ENCODE measurements at places on chromosomes 4 and X.

GRCh38 chr4:120155287-120155686 is 88.6 kb upstream of the MAD2L1 start:
- no peak for DNase-seq

GRCh38 chrX:68443155-68443868 is 10.0 kb upstream of the OPHN1 start:
- DNase-seq = no peak

- DNase-seq = no peak
Measured at GRCh38 chrX:49061490-49061889, 2.7 kb downstream of the CCDC120 start.

- no peak for DNase-seq
Measured at GRCh38 chr4:114036426-114036825, 57.0 kb upstream of the ARSJ start.

DNA sequence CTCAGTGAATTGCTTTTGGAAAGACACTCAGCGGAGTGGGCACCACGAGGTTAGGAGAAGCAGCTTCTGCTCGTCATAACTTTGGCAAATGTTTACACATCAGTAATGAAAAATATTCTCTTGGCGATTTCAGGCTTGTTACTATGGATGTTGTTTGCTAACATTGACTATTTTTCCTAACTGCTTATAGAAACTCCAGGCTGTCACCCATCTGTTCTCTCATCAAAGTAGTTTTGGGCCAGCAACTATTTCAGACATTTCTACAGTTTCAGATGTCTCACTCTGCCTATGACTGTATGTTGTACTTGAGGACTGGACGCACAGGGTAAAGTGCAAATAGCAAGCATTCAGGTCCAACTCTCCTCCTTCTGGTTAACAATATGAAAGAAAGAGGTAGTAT is 346.7 kb downstream of the TRIML1 start:
- no peak for DNase-seq

DNA sequence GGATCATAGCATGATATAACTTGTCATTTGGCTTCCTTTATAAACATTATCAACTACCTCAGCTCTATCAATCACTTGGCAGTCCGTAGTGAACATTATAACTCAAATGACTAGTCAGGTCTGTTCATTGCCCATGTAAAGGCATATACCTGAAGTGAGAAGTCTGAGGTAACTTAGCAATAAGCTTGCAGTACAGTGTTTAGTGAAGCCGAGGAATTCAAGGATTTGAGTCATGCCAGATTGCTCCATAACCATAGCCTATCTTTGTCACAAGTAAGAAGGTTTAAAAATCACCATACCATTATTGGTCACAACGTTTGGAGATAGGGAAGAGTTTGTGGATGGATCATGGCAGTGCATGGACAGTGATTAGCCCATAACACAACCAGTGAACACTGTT is 41.6 kb downstream of the AR start:
- no peak for DNase-seq

- no peak for DNase-seq
Measured at GRCh38 chr4:158850800-158851644, 82.2 kb downstream of the FNIP2 start.

- peak; percentile 59 for DNase-seq
Measured at GRCh38 chrX:130834149-130834548, 68.9 kb downstream of the ENOX2 start.

DNA sequence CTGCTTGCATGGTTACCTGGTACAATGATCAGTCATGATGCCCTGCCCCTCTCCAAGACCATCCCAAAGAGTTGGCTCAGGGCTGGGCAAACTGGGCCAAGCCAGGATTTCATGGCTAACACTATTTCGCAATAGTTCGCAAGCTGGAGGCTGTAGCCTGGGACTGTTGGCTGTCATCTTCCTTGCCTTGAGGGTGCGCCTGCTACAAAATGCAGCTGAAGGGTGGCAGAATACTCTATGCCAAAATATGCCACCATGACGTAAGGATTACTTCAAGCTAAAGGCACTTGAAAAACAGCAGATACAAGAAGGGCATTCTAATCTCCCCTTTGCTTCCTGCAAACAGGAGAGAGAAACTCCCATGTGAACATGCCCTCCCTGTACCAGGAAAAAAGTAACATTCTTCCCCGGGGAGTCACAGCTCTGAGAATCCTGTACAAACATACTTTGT is 21.0 kb downstream of the SAT1 start:
- DNase-seq = no peak

DNA sequence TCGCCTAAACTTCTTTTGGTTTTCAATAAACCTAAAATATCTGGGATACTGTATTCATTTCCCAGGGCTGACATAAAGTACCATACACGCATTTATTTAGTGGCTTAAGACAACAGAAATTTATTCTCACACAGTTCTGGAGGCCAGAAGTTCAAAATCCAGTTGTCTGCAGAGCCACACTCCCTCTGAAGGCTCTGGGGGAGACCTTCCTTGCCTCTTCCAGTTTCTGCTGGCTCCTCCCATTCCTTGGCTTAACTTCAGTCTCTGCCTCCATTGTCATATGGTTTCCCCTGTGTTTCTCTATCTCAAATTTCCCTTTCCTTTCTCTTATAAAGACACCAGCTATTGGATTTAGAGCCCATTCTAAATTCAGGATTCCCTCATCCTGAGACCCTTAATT is 44.4 kb downstream of the NR3C2 start:
- DNase-seq = no peak

DNA sequence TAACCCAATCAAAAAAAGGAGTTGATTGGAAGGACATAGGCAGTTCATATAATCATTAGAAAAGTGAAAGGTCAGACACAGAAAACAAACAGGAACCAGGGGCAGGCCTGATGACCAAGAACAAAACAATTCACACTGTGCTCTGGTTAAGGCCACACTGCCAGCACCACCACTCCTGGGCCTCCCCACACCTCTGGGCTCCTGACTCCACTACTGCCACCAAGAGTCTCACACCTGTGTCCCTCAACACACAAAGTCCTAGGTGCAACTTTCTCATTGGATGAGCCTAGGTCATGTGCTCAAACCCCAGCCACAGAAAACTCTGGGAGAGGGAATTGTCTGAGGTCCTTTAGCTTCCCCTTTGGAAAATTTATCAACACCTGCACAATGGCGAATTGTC is 11.1 kb upstream of the FAM9C start:
- no peak for DNase-seq

DNA sequence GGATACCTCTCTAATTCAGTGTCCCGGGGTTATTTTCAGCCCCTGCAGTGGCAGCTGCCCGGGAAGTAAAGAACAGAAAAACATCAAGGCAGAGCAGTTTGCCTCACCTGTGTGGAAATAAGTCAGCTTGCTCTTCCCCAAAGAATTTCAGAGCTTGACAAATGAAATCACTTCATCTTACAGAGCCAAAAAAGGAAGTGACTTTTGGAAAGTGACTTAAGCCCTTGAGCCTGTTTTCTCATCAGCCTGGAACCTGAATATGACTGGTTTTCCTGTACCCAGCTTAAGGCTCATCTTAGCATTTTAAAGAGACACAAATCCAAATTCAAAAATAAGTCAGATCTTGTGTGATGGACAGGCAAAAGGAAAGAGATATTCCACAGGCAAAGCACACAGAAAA is 211.6 kb downstream of the RCHY1 start:
- no peak for DNase-seq

- DNase-seq = no peak
Measured at GRCh38 chrX:138754861-138755260, 43.3 kb upstream of the FGF13 start.

GRCh38 chr4:116520886-116521285 is 564.5 kb downstream of the TRAM1L1 start:
- no peak for DNase-seq

- DNase-seq = no peak
Measured at GRCh38 chrX:108456971-108457477, 17.4 kb downstream of the COL4A5 start.

- no peak for DNase-seq
Measured at GRCh38 chr4:118898684-118899138, 10.1 kb downstream of the SYNPO2 start.

DNA sequence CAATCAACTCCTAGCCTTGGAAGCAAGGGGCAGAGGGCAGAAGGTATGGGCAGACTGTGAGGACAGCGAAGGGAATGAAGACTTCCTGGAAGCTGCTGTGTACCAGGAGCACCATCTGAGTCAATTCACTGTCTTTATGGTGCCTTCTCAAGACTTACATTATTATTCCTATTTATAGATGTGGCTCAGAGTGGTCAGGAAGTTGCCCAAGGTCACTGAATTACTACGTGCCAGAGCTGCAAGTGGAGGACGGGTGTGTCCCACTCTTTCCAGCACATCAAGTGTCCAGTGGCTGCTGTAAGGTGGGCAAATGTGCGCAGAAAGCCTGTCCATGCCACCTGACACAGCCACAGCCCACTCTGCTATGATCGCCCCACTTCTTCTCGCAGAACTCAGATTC is 32.0 kb downstream of the SMPX start:
- no peak for DNase-seq

DNA sequence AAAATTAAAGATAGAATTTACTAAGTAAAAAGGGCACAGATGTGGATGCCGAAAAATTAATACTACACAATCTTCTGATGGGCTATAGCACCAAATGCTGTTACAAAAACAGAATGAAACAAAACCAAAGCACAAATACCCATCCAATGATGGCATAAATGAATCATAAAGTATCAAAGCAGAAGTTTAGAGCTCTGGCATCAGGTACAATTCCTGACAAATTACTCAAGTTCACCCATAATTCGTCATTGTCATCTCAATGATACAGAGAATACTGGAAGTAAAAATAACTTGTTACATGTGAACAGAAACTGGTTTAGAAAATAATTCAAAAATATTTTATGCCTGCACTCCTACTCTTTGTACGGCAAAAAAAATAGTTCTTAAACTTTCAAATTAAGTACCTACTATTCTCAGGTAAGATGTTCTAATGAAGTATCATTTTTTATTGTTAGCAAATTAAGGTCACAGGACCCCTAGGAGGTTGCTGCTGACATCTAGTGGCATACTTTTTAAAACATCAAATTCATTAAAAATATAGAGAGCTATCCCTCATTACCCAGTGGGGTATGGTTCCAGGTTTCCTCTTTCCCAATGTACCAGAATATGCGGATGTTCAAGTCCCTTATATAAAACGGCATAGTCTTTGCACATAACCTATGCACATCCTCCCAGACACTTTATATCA is 126.1 kb downstream of the INPP4B start:
- no peak for DNase-seq

GRCh38 chr4:119592830-119593229 is 35.8 kb downstream of the PDE5A start:
- DNase-seq = peak; percentile 50

- DNase-seq = no peak
Measured at GRCh38 chrX:65635822-65636221, 31.6 kb upstream of the MSN start.

- no peak for DNase-seq
Measured at GRCh38 chrX:85327060-85327333, 52.5 kb downstream of the POF1B start.

DNA sequence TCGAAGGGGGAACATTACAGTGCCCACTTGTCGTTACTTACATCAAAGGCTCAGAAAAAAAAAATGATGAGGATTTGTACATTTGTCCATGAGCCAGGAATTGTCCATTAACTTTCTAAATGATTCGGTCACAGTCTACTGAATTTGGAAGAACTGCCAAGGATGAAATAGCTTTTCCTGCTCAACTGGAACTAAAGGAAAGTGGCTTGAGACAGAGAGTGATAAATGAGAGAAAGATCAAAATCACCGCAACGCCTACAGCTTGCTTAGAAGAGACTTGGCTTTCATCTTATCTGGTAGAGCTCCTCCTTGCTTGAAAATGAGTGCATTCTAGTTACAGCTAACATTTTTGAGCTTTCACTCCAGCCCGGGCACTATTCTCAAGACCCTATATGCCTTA is 55.5 kb upstream of the ADGRG2 start:
- DNase-seq = no peak

- no peak for DNase-seq
Measured at GRCh38 chr4:5814421-5814820, 78.5 kb downstream of the CRMP1 start.

- DNase-seq = peak; percentile 51
Measured at GRCh38 chr4:54675721-54676461, 18.1 kb downstream of the KIT start.

DNA sequence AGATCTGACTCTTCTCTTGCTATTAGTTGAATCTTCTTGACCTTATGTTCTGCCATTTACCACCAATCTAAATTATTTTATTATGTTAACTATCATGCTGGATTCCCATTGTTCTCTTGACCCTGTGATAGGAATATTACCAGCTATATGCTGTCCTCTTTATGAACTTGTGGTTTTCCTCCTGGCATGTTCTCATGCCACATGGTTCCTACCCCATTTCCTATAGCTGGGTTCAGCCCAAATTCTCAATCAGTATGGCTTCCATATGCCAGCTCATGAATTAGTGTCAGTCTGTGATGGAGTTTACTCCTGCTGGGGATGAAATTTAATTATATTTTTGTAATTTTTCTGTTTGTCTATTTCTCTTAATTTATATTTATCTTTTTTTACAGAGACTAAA is 430.5 kb downstream of the SMARCA1 start:
- no peak for DNase-seq

GRCh38 chrX:73850124-73851013 is 287.4 kb downstream of the CHIC1 start:
- peak; percentile 27 for DNase-seq

DNA sequence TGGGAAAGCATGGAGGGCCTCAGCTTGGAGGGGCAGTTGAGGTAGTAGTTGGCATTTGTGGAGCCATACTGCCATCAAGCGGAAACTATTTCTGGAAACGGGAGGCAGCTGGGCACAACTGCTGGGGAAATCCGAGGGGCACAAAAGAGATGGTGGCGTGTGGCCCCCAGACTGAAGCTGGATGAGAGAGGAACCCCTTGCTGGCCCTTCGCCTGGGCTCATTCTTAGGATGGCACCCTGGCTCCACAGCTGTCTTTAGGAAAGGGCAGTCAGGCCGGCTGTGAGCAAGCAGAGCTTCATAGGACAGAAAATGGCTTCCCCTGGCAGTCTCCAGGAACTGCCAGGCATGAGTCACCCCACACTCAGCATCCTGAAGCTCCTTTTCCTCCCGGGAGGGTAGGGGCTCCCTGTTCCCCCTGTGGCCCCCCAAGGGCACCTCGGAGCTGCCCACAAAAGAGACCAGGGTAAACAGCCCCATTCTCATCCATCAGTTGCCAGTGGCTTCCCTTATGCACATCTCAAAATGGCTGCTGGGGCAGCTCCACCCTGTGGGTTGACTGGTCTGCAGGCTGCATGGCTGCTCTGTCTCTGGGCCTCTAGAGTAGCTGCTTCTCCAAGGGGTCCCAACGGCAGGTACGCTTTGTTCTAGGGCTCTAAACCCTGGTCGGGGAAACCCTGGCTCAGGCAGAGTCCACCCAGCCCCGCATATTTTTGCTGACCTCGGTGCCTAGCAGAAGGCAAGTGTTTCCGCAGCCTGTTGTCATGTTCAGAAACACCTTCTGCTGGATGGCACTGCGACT is 64.7 kb downstream of the NBDY start:
- no peak for DNase-seq

- DNase-seq = no peak
Measured at GRCh38 chr4:20268028-20268427, 16.3 kb downstream of the SLIT2 start.

GRCh38 chr4:8427262-8427661 is 13.3 kb downstream of the ACOX3 start:
- no peak for DNase-seq

Data from ELF-1 (cell line).